SK-N-MC (cell line): ENCODE measurements at places on chromosomes 3 and 15.

DNA sequence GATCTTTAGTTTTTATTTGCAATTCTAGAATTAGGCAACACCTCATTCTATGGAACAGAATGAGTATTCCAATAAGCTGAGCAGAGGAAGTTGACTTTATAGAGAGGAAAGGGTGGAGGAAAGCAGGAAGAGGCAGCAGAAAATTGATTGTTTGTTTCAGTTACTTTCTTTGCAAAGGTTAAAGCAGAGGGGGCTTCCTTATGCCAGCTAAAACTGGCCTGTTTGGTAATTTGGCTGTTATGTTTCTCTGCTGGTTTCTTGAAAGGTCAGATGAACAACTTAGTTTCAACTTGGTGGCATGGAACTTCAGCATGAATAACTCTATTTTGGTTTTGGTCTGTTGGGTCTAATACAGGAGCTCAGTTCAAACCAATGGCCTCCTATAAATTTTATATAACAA is 190.9 kb upstream of the IL12A start:
- no peak for DNase-seq

DNA sequence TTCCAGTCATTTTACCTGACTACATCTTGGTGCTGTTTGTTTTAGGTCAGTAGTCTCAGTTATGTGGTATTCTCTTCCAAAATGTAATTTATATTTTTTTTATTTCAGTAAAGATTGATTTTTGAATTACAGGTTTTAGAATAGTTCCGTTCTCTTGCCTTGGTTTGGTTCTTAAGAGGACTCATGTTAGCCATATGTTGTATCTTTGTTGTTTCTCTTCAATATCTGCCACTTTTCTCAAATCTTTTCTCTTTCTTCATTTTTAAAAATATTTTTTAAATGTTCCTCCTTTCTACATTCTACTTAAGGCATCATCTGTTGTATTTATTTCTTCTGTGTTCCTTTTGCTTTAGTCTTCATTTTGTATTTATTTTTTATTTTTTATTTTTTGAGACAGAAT is 5.6 kb upstream of the UBL7 start:
- no peak for DNase-seq

GRCh38 chr3:71713041-71713440 is 12.2 kb downstream of the EIF4E3 start:
- DNase-seq = no peak

- no peak for DNase-seq
Observed at GRCh38 chr15:91413142-91413541, 313.1 kb downstream of the SV2B start.

DNA sequence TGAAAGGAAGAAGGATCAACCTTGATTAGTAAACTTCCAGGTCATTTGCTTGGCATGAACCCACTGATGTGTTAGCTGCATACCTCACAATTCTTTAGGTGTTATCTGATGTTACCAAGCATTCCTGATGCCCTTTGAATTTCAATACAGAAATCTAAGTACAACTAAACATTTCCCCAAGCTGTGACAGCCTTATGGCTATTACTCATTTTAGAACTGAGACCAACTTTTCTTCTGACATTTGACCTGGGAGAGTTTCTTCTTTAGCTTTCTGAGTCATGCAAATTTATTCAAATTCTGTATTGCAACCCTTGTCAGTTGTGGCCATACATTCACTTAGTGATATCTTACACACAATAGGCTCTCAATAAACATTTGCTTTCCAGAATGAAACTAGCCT is 124.3 kb downstream of the TIGIT start:
- no peak for DNase-seq

GRCh38 chr3:127480196-127480954 is 110.2 kb downstream of the TPRA1 start:
- no peak for DNase-seq

DNA sequence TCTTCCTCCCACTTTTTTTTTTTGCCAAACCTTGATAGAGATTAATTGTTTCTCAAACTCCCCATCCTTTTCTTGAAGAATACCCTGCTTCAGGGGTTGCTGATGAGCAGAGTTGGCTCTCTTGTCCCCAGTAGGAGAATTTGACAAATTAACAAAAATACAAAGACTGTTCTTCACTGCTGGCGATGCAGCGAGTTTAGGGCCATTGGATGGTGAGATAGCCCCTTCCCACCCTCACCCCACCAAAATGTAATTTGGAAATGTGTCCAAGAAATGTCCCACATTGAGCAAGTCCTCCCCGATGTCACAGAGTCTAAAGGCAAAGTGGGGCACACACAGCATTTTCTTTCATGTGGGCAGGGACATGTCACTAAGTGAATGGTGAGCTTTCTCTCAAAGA is 136.0 kb upstream of the RARB start:
- no peak for DNase-seq

DNA sequence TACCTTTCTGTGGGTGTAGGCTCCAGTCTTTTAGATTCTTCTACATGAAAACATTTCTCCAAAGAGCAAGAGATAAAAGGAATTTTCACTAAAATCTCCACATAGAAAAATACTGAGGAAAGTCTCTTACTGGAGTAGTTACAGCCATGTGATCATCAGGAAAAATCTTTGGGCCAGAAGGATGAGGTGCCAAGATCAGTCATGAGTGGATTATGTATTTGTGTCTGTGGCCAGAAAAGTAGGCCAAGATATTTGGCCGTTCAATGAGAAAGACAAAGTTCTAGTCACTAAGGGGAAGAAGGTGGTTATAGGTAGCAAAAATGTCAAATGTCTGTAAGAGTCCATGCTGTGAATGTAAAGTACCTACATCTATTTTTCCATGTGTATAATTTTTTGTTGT is 339.3 kb downstream of the NSUN3 start:
- DNase-seq = no peak

DNA sequence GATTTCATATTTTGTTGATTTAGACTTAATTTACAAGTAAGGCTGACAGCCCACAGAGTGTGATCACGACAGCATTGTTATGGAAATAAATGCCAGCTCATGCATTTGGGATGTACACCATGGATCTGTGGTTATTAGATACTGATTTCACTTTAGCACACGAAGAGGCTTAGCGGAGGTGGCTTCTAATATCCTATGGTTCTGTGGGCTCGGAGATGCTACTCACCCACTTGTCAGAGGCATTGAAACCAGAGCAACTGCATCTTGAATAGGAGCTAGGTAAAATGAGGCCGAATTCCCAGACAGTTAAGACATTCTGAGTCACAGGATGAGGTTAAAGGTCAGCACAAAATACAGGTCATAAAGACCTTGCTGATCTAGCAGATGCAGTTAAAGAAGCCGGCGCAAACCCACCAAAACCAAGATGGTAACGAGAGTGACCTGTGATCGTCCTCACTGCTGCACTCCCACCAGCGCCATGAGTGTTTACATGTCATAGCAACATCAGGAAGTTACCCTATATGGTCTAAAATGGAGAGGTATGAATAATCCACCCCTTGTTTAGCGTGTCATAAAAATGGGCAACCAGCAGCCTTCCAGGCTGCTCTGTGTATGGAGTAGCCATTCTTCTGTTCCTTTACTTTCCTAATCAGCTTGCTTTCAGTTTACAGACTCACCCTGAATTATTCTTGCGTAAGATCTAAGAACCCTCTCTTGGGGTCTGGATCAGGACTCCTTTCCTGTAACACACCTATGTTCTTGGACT is 117.5 kb downstream of the PGPEP1L start:
- no peak for DNase-seq

GRCh38 chr15:93070551-93071296 is 18.3 kb downstream of the RGMA start:
- DNase-seq = no peak

DNA sequence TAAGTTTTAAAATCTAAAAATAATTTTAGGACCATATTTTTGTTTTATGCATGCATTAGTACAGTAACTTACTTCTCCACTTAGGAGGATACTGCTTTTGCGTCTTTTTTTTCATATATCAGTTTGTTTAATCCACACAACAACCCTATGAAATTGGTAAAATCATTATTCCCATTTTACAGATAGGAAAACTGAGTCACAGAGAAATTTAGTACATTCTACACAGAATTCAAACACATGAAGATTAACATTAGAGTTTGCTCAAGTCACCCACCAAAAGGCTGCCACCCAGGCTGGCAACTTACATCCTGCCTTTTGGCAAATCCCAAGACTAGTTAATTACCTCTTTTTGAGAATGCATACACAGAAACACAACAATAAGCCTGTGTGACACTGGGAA is 28.7 kb downstream of the TNIK start:
- DNase-seq = no peak

DNA sequence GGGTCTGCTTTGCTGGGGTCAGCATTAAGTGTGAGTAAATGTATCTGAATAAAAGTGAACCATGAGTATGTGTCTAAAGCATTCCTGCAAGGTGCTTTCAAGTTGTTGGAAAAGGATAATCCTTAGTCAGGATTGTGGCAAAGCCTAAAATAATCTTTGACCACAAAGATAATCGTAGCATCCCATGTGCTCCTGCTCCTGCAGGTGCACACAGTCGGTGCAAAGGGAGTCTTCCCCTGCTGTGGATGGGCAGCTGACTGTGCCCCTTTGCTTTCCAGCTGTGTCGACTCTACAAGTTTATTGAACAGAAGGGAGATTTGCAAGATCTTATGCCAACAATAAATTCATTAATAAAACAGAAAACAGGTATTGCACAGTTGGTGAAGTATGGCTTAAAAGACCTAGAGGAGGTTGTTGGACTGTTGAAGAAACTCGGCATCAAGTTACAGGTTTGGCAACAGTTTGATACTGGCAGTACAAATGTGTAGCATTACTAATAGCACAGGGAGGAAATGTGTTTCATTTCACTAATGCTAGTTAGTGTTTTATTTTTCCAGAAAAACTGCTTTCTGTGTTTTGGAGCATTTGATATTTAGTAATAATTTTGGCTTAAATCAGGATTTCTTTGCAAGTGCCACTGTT is 22.6 kb downstream of the SRP14 start:
- no peak for DNase-seq

GRCh38 chr3:140760324-140761075 is 82.6 kb downstream of the TRIM42 start:
- DNase-seq = no peak
